ENCODE measurements at places on chromosomes 12 and 14.

DNA sequence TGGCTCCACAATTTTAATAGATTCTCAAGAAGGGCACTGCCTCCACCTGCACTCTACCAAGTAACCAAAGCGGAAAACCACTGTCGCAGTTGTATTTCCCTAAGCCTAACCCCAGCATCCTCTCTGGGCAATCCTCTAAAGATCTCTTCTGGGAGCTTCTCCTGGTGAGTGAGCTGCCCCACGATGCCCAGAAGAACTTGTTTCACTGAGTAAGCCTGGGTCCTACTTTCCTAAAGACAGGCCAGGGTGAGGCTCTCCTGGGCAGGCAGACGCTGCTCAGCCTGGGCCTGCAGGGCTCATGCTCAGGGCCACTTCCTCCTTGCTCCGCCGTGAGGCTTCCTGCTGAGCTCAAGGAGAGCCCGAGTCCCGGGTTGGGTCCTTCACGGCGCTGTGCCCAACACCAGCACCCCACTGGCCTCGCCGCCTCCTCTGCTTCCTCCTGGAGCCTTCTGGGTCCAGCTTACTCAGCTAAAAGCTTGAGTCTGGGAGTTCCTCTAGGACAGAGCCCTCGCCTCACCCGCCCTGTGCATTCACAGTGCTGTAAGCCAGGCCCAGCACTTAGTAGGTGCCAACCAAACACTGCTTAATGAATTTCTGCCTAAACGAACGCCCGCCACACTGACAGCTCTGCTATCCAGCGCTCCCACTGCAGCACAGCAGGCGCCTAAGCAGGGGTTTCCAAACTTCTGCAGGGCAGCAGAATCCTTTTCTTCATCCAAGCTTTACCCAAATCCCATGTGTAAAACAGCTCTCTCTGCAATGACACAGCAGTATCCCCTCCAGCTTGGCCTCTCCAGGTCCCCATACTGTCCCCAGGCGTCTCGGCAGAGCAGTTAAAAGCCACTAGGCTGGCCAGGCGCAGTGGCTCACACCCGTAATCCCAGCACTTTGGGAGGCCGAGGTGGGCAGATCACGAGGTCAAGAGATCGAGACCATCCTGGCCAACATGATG, 5.7 kb downstream of the RAB35 start:
- no peak for DNase-seq

- no peak for DNase-seq
Observed at GRCh38 chr12:9869307-9870161, at the start of gene CLEC2B. CLEC2B (minus strand) TSS chr12:9869354.

DNA sequence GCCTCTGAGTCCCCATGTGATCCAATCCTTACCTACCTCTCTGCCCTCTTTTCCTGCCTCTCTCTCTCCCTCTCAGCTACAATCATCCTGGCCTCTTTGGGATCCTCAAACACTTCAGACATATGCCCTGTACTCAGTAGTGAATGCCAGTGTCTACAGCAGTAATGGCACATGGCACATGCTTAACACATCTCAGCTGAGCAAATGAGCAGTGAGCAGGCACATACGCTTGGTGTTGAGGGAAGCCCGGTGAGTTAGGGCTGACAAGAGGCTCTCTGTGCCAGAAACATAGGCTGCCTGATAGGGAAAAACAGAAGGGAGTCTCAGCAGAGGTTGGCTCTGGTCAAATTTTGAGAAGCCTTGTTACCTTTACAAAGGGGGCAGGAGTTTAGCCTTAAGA, 409.1 kb downstream of the TMEM132D start:
- no peak for DNase-seq

- no peak for DNase-seq
Observed at GRCh38 chr12:103462675-103463074, 33.1 kb downstream of the C12orf42 start.

DNA sequence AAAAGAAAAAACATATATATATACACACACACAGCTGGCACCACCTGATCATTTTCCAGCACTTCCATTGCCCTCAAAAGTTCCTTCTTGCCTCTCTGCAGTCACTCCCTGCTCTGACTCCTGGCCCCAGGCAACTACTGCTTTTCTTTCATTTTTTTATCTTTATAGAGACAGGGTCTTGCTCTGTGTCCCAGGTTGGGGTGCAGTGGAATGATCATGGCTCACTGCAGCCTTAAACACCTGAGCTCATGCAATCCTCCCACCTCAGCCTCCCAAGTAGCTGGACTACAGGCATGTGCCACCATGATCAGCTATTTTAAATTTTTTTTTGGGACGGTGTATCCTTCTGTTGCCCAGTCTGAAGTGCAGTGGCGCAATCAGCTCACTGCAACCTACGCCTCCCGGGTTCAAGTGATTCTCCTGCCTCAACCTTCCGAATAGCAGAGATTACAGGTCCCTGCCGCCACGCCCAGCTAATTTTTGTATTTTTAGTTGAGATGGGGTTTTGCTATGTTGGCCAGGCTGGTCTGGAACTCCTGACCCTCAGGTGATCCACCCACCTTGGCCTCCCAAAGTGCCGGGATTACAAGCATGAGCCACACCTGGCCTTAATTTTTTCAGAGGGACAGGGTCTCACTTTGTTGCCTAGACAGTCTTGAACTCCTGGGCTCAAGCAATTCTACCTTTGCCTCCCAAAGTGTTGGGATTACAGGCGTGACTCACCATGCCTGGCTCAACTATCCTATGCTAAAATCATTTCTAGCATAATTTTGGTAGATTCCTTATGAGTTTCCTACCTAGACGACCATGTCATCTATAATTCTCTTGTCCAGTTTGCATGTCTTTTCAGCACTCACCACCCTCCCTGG, 7.8 kb downstream of the HSP90AA1 start:
- DNase-seq: no peak

DNA sequence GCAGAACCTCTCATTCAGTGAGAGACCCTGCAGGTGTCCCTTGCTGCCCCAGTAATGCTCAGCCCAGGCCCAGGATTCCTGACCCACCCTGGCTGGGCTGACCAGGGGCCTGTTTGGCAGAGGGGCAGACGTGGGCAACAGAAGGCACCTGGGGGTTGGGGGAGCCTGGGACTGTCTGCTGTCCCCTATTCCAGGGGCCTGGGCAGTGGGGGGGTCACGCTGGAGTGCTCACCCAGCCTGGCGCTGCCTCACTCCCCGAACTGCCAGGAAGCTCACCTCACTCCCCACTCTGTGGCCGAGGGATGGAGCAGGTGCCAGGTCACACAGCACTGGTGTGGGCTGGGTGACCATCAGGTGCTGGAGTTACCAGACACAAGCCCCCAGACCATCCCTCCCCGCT, 22.6 kb upstream of the NUDT14 start:
- no peak for DNase-seq

- DNase-seq: no peak
Observed at GRCh38 chr14:104560586-104560945, 19.0 kb upstream of the C14orf180 start.

- no peak for DNase-seq
Observed at GRCh38 chr14:103897075-103897947, 30.9 kb upstream of the TDRD9 start.

DNA sequence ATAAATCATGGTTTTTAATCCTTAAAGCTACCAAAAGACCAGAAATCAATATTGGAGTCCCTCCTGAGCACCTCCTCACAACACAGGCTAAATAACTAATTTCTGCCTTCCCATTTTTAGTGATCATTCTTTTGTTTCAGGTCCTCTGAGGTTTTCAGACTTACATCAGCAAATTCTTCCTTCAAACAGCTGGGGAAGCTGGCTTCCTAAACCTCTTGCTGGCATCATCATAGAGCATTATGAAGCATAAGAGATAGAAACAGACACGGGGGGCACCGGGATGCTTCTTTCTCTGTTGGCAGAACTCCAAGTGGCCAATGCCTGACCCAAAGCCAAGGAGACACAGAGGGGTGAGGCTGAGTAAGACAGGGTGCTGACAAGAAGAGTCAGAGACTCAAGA, 47.9 kb upstream of the DBX2 start:
- no peak for DNase-seq

DNA sequence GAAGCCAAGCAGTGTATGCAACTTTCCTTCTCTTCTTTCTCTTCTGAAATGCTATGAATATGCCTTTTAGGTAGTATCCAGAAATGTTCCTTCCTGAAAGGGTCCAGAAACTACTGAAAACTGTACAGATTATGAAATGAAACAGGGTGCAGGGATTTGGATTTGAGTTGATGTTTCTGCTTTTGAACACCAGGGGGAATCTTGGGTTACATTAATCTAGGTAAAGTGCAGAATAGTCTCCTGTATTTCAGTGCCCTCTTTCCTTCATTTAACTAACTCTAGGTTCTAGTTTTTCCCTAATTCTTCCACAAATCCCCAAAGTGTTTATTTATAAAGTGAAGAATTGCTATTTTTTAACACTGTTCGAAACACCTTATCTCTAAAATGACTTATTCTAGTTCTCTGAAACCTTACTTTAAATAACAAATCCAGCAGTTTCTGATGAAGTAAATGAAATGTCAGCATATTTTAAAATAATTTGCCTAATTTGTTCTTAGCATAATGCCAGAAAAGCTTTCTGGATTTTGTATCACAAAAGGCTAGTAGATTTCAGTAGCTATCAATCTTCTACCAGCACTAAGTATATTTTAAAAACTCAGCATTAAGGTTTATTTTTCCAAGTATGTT, 111.9 kb downstream of the LRRK2 start:
- no peak for DNase-seq

- no peak for DNase-seq
Observed at GRCh38 chr14:63262446-63262845, 56.3 kb downstream of the GPHB5 start.

DNA sequence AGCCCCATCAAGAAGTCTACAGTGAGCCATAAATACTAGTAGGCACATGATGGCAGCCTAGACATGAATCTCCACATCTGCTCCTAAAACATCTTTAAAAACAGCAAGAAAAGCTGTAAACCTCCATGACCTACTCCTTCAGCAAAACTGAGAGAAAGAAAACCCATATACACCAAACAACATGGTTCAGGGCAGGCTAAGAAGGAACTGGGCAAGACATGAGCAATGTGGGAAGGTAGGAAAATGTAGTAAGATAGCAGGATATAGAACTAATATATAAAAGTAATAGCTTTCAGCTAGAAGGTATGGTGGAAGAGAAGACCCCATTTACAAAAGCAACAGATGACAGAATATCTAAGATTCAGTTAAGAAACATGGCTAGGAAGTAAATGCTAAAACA, 88.8 kb downstream of the RPS6KA5 start:
- DNase-seq: no peak

- no peak for DNase-seq
Observed at GRCh38 chr14:51922624-51923023, 62.2 kb downstream of the GNG2 start.

GRCh38 chr14:101721111-101721510, 40.4 kb upstream of the PPP2R5C start:
- DNase-seq: no peak

DNA sequence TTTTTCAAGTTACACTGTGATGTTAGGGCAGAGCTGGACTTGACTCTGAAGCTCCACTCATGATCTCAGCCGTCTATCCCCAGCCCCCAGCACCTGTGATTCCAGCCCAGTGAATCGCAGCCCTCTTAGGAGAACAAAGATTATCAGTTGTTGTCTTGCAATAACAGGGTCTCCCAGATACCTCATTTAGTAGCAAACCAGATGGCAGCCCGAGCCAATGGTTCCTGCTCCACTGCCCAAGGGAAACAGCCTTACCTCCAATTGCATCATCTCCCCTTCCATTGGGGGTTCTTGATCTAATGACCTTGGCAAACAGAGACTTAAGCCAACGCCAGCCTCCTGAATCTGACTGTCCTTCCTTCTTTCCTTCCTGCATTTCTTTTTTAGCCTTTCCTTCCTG, 371.2 kb downstream of the BCL11B start:
- no peak for DNase-seq

DNA sequence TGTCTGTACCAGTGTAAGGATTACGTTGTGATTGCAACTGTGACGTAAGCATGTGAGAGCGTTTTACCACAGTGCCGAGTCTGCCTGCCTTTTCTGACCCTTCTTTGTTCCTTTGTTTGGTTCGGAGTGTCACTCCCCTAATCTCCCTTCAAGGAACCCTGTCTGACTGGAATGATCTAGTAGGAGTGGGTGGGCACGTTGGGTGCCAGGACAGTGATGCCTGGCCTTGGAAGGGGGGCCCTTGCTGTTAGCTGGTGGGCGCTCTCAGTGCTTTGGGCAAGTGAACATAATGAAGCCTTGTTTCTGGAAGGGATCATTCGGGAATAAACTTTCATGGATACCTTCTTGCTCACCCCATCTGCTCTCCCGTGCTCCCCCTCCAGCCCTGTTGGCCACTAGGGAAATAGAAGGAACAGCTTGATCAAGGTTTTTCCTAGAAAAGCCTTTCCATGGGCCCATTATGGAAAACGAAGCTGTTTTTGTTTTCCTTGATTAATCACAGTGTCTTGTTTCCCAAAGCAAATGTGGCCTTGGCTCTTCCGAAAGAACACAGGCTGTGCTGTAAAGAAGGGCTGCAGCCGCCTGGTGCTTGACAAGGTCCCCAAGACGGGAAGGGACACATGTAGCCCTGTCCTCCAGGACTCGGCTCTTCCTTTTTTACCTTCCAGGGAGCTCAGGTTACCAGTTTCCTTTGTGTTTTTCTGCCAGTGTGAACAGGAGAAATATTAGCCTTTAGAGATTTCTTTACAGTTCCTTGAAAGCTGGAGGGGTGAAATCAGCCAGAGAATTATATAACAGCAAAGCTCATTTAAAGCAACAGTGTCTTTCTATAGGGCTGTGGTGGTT, 215.5 kb downstream of the CRADD start:
- no peak for DNase-seq

DNA sequence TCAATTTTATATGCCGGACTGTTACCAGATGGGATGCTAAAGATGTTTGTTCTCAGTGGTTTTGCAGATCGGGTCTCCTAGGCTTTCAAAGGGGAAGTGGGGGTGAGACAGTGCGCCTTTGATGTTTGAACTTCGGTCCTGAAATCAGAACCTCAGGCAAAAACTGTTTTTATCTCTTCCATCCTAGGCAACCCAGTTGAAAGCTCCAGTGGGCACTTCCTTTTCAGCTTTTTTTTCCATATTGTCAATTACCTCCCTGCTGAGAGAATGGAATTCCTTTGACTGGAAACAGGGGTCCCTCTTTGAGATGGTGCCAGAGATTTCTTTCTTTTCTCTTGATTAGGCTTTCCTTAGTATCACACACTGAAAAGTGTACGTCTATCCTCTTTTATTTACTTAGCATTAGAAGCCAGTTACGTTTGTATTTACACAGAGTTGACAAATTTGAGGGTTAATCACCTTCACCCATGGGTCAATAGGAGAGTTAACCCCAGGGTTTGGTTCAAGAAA, 40.0 kb downstream of the NUAK1 start:
- DNase-seq: no peak

- no peak for DNase-seq
Observed at GRCh38 chr12:132247718-132248452, 81.5 kb downstream of the GALNT9 start.

GRCh38 chr14:69573831-69574262, 824 bp downstream of the CCDC177 start:
- no peak for DNase-seq

Measured in stimulated activated CD4-positive, alpha-beta T cell treated with anti-CD3 and anti-CD28 coated beads, Interleukin-1b, Interleukin-23, amount 100 ng/mL, for 1 hour (primary cell).